CD14-positive monocyte (primary cell): ENCODE measurements at places on chromosomes 5 and 9. TPM values are rescaled to one million over a fixed set of nuclear protein-coding genes. Genes with fewer than 3 reads are reported as not detected.

DNA sequence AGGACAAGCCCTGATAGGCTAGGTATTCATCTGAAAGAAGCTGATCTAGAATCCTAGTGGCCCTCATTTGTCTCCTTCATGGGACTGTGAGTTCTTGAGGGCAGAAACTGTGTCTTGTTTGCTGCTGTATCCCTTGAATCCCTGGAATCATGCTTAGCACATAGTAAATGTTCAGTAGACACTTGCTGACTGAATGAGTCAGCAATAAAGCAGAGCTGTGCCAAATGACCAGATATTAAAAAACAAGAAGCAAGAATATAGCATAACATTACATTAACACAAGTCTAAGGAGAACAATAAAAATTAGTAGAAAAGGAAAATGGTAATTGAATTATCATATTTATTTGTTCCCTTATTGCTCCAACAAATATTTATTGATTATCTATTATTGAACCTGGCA, 420.5 kb downstream of the ZSWIM6 start:
- DNase-seq = no peak

GRCh38 chr5:111223787-111224560, at the start of gene CAMK4:
CAMK4 (plus strand) TSS chr5:111224384; CDS start chr5:111224484, 100 bp downstream.
- DNase-seq = no peak

GRCh38 chr5:153767221-153768188, 271.2 kb downstream of the FAM114A2 start:
- DNase-seq = no peak

DNA sequence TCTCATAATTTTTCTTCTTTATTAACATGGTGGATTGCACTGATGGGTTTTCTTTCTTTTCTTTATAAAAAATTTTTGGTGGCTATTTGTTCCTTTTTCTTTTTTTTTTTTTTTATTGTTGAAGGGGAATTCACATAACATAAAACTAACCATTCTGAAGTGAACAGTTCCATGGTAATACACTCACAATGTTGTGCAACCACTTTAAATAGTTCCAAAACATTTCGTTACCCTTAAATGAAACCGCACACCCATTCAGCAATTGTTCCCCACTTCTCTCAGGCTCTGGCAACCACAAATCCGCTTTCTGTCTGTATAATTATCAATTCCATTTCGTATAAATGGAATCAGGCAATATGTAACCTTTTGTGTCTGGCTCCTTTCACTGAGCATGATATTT, 11.7 kb upstream of the SETX start:
- peak; percentile 73 for DNase-seq

- no peak for DNase-seq
These were observed 36.2 kb upstream of the RAPGEF1 start for GRCh38 chr9:131776036-131776435.

DNA sequence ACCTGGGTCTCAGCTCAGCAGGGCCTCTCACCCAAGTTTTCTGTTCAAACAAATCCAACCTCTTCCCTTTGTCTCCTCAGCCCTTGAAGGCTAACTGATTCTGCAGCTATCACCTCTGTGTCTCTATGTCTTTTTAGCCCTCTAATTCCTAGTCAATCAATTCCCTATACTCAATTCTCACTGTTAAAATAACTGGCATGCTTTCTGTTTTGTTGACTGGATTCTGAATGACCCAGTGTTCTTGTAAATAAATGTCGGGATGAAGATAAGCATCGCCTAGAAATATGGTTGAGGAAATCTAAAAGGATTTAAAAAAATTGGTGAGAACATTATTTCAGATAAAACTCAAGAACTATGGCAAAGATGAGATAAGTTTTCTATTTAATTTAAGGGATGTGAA, 210.2 kb downstream of the ICE1 start:
- DNase-seq = no peak

DNA sequence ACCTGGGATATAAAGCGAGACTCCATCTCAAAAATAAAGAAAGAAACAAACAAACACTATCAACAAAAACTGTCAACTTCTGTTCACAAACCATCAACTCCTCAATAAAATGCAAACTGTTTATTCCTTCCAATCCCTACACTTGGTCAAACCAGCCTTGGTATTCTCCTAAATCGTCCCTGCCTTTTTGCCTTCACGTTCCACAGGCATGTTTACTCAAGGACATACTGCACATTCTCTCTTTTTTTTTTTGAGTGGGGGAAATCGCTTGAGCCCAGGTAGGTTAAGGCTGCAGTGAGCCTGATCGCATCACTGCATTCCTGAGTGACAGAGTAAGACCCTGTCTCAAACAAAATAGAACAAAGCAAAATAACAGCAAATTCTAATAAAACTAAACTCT, 13.0 kb downstream of the UBAP2 start:
- no peak for DNase-seq

The CAMK4 gene
- 0.28 TPM for polyA plus RNA-seq

The SH3PXD2B gene
- polyA plus RNA-seq = 0.31 TPM

The COL27A1 gene
- polyA plus RNA-seq = not detected

The FOXI1 gene
- polyA plus RNA-seq = not detected

The PAPPA gene
- not detected in 2 replicates for polyA plus RNA-seq

The RIMOC1 gene
- polyA plus RNA-seq = 15.3 TPM

The RBM22 gene
- 27.7 and 68.4 TPM in 2 replicates for polyA plus RNA-seq
